ENCODE measurements at places on chromosomes 7 and 10.

- H3K27ac ChIP-seq, result no peak overlapping the region
- no peaks in the 10 kb centered on the region for H3K27me3 ChIP-seq
- H3K4me3 ChIP-seq, result no peak overlapping the region
- H3K36me3 ChIP-seq, result no peaks in the 10 kb centered on the region
- no peaks in the 10 kb centered on the region for H3K4me1 ChIP-seq
- DNase-seq, result no peak
Observed at GRCh38 chr7:13532028-13532753, 457.3 kb downstream of the ETV1 start.

- no peak overlapping the region for H3K27ac ChIP-seq
- H3K4me1 ChIP-seq, result no peaks in the 10 kb centered on the region
- no peak overlapping the region for H3K4me3 ChIP-seq
- H3K36me3 ChIP-seq, result no peaks in the 10 kb centered on the region
- H3K27me3 ChIP-seq, result no peaks in the 10 kb centered on the region
Observed at GRCh38 chr7:13880789-13881188, 108.7 kb downstream of the ETV1 start.

- DNase-seq, result no peak
- H3K4me1 ChIP-seq, result peaks cover 73% of the 10 kb centered on the region
- H3K4me3 ChIP-seq, result peak overlapping the region; percentile 83
Observed at GRCh38 chr10:62053860-62054259, 152.4 kb downstream of the ARID5B start.

DNA sequence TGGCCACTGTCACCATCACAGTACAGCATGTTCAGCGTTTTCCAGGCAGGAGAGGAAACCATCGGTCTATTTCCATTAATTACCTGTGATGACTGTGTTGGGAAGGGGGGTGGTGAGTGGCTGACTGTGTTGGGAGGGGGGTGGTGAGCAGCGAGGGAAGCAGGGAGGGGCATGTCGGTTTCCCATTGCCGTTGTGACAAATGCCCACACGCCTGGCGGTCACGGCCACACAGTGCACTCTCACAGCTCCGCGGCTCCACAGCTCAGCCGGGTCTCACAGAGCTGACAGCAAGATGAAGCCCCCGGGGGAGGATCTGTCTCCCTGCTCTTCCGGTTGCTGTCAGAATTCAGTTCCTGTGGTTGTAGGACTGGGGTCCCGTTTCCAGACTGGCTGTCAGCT, 39.0 kb downstream of the AP5Z1 start:
- no peaks in the 10 kb centered on the region for H3K36me3 ChIP-seq
- DNase-seq, result no peak
- peaks cover 3% of the 10 kb centered on the region for H3K4me1 ChIP-seq
- no peaks in the 10 kb centered on the region for H3K27me3 ChIP-seq
- H3K4me3 ChIP-seq, result no peak overlapping the region
- no peak overlapping the region for H3K27ac ChIP-seq

Data from thoracic aorta (tissue), 2 donors.